Natural killer cell treated with Interleukin-12 subunit alpha and Interleukin-12 subunit beta and Interleukin-15 and Interleukin-18, amount 100 ng/mL, for 72 hours (primary cell): ENCODE measurements at places on chromosomes 1 and 21. TPM values are rescaled to one million over a fixed set of nuclear protein-coding genes. Genes with fewer than 3 reads are reported as not detected.

- H3K4me3 ChIP-seq, result peak overlapping the region; percentile 24
- peaks cover 5% of the 10 kb centered on the region for H3K36me3 ChIP-seq
- H3K4me1 ChIP-seq, result peaks cover 46% of the 10 kb centered on the region
- no peak for DNase-seq
- no peak overlapping the region for H3K27ac ChIP-seq
These were observed 10.6 kb upstream of the RUNX1 start for GRCh38 chr21:35059742-35060141.

DNA sequence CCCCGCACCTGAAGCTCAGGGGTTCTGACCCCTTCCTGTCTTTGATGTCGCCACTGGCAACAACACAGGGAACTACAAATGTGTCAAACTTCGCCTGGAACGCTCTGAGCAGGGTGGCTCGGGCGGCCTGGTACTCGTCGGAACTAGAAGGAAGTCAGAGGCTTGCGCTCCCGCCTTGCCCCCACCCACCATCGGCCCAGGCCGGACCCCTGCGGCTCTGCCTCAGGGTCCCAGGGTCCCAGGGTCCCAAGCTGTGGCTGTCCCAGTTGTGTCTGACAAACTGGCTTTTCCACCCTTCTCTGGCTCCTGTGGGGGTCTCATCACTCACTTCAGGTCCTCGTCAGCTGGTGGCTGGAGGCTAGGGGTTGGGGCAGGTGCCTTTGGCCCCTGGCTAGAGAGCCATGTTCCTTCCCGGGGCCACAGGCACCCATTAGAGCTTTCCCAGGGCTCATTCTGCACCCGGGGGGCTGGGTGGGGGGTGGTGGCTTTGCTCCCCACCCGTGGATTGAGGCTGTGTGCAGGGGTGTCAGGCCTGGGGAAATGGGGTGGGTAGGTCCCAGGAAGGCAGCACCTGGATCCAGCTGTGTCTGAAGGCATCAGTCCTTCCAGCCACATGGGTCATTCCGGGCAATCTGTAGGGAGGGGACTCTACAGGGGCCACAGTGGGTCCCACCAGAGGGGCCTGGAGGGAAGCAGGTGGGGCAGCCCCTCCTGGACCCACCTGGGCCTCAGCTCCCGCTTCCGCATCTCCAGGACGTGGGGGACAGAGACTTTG, 8.0 kb upstream of the TMEM52 start:
- H3K27me3 ChIP-seq, result no peaks in the 10 kb centered on the region
- H3K36me3 ChIP-seq, result no peaks in the 10 kb centered on the region
- no peaks in the 10 kb centered on the region for H3K4me1 ChIP-seq
- no peak for DNase-seq

- peaks cover 3% of the 10 kb centered on the region for H3K27me3 ChIP-seq
- DNase-seq, result peak; percentile 81
- H3K27ac ChIP-seq, result peak overlapping the region; percentile 56
- no peaks in the 10 kb centered on the region for H3K36me3 ChIP-seq
These were observed 9.2 kb upstream of the SFPQ start for GRCh38 chr1:35202048-35202719.

GRCh38 chr1:47479664-47480063, 41.8 kb downstream of the FOXD2 start:
- H3K4me1 ChIP-seq, result no peaks in the 10 kb centered on the region
- no peak overlapping the region for H3K4me3 ChIP-seq
- peaks cover 9% of the 10 kb centered on the region for H3K27me3 ChIP-seq
- no peaks in the 10 kb centered on the region for H3K36me3 ChIP-seq
- H3K27ac ChIP-seq, result no peak overlapping the region

- peaks cover 19% of the 10 kb centered on the region for H3K4me1 ChIP-seq
- H3K36me3 ChIP-seq, result no peaks in the 10 kb centered on the region
- no peak overlapping the region for H3K27ac ChIP-seq
- DNase-seq, result no peak
These were observed 148.7 kb downstream of the PGBD5 start for GRCh38 chr1:230277201-230278025.

DNA sequence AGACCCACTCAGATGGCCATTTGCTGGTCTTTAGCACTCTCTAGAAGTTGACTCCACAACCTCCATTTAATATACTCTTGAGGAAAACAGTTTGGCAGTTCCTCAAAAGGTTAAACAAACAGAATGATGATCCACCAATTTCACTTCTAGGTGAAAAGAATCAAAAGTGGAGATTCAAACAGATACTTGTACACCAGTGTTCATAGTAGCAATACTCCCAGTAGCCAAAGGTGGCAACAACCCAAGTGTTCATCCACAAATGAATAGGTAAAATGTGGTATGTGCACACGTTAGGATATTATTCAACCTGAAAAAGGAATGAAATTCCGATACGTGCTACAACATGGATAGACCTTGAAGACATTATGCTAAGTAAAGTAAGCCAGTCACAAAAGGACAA, 6.3 kb downstream of the PRCC start:
- no peaks in the 10 kb centered on the region for H3K27me3 ChIP-seq
- H3K4me3 ChIP-seq, result no peak overlapping the region
- DNase-seq, result no peak
- H3K36me3 ChIP-seq, result peaks cover 14% of the 10 kb centered on the region
- H3K27ac ChIP-seq, result peak overlapping the region; percentile 6

- no peaks in the 10 kb centered on the region for H3K27me3 ChIP-seq
- peaks cover 6% of the 10 kb centered on the region for H3K36me3 ChIP-seq
- H3K4me3 ChIP-seq, result no peak overlapping the region
- H3K4me1 ChIP-seq, result no peaks in the 10 kb centered on the region
These were observed 123.2 kb downstream of the NPHP4 start for GRCh38 chr1:5868931-5869500.

DNA sequence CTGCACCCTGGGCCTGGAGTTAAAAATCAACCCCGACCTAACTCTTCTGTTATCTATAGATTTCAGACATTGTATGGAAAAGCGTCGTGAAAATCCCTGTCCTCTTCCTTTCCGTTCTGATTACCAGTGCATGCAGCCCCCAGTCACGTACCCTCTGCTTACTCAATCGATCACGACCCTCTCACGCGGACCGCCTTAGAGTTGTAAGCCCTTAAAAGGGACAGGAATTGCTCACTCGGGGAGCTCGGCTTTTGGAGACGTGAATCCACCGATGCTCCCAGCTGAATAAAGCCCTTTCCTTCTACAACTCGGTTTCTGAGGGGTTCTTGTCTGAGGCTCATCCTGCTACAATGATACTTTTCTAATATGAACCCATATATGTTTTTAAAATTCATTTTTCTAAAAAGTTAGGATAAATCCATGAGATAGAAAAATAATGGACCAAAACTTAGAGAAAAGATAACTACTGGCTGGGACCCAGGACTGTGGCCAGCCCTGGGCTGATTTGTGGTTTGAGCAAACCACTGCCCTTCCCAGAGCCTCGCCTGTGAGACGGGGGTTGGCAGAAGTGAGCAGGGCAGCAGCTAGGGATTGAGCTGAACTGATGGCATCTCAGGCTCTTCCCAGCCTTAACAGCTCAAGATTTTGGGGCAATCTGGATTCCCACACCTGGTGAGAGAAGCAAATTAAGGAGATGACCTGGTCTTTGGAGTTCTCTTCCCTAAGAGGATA, 5.0 kb downstream of the UQCRHL start:
- H3K36me3 ChIP-seq, result no peaks in the 10 kb centered on the region
- DNase-seq, result no peak
- H3K27me3 ChIP-seq, result peaks cover 5% of the 10 kb centered on the region
- no peaks in the 10 kb centered on the region for H3K4me1 ChIP-seq
- H3K4me3 ChIP-seq, result no peak overlapping the region

- no peaks in the 10 kb centered on the region for H3K36me3 ChIP-seq
- H3K4me1 ChIP-seq, result no peaks in the 10 kb centered on the region
- no peak overlapping the region for H3K27ac ChIP-seq
- H3K4me3 ChIP-seq, result no peak overlapping the region
These were observed 123.9 kb downstream of the PRDM2 start for GRCh38 chr1:13823936-13824335.

GRCh38 chr21:35886887-35887286, 173.4 kb downstream of the SETD4 start:
- H3K27me3 ChIP-seq, result peaks cover 20% of the 10 kb centered on the region
- no peak overlapping the region for H3K4me3 ChIP-seq
- no peaks in the 10 kb centered on the region for H3K4me1 ChIP-seq
- H3K27ac ChIP-seq, result no peak overlapping the region
- no peak for DNase-seq

GRCh38 chr1:109105881-109106280, 8.0 kb upstream of the ELAPOR1 start:
- H3K4me1 ChIP-seq, result no peaks in the 10 kb centered on the region
- H3K4me3 ChIP-seq, result no peak overlapping the region
- H3K36me3 ChIP-seq, result no peaks in the 10 kb centered on the region
- no peak for DNase-seq
- H3K27me3 ChIP-seq, result peaks cover 16% of the 10 kb centered on the region
- no peak overlapping the region for H3K27ac ChIP-seq

DNA sequence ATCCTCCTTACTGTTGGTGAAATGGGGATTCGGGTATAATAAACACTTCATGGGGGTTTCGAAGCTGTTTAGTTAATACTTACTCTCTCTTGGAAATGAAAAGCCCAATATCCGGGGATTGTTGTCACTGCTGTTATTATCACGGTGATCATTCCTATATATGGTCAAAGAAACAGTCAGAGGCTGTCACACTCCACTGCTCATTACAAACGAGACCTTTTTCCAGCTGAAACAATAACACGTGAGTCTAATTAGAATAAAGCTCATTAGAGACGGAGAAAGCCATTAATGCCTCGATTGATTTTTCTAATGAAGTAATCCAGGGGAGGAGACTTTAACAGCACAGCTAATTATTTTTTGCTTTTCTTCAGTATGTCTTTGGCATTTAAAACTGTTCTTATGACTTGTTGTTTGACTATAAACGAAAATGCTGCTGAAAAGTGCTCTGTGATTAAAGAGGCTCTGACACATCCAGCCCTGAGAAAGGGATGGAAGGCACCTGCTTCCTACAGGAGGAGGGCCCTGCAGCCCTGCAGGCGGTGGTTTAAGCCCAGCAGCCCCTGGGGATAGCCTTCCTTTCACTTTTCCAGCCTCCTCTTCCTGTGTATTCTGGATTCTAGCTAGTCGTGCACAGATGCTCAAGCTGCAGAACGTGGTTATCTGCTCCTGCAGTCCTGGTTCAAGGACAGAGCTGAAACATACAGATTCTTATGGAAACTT, 143.6 kb downstream of the EDEM3 start:
- DNase-seq, result no peak
- no peak overlapping the region for H3K4me3 ChIP-seq
- H3K36me3 ChIP-seq, result no peaks in the 10 kb centered on the region
- no peaks in the 10 kb centered on the region for H3K27me3 ChIP-seq
- H3K4me1 ChIP-seq, result peaks cover 10% of the 10 kb centered on the region
- no peak overlapping the region for H3K27ac ChIP-seq

MFAP2 gene
- not detected for total RNA-seq

HES5 gene
- total RNA-seq, result not detected

PDC gene
- not detected for total RNA-seq

GJC2 gene
- 2.1 TPM for total RNA-seq

SH3GLB1 gene
- total RNA-seq, result 59.3 TPM

ADGRL4 gene
- not detected for total RNA-seq

UBE2Q1 gene
- 95.2 TPM for total RNA-seq

KRTAP7-1 gene
- not detected for total RNA-seq

SERTAD4 gene
- not detected for total RNA-seq
